ENCODE measurements at places on chromosomes 7 and 10.

DNA sequence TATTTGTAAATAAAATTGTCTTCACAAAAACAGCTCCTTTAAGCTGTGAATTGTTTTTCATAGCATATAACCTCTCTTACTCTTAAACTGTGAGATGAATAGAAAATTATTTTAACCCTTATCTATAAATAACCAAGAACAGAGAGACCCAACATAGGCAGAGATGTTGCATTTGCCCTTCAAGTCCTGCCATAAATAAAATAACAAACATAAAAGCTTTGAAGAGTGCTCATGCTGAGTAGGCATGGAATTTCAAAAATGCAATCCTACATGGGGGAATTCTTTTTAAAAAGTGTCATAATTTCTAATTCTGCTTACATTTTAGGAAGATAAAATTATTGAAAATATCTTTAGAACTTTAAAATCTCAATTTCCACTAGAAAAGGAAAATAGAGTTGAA, 124.1 kb upstream of the FERD3L start:
- no peak for DNase-seq

DNA sequence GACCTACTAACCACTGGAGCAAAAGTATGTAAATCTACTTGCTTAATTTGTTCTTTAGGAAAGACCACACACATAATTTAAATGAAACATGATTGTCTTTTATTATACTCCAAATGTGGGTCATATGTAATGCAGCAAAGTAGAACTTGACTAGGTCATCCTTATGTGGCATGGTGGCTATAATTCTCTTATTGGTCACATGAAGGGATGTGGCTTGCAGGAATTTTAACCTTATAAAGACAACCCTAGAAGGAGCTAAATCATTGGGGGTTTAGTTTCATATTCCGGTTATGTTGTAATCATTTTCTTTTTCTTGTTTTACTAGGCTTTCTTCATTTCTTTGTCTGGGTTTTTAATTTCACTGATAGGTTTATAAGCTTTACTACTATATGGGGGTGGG, 93.9 kb downstream of the SEPTIN7 start:
- no peak for DNase-seq

DNA sequence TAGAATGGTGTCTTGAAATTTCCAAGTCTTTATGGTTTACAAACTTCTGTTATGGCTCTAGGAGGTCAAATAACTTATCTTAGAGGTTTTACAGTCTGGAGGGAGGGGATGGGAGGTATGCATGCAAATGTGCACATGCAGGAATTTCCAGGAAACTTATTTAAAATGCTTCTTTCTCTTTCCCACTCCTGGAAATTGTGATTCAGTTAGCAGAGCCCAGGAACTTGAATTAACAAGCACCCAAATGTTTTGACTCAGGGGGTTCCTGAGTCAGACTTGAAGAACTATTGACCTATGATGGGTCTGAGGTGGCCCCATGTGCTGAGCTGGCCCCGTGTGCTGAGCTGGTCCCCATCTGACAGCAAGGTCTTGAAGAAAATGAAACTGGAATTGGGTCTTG, 669.4 kb downstream of the INHBA start:
- no peak for DNase-seq

DNA sequence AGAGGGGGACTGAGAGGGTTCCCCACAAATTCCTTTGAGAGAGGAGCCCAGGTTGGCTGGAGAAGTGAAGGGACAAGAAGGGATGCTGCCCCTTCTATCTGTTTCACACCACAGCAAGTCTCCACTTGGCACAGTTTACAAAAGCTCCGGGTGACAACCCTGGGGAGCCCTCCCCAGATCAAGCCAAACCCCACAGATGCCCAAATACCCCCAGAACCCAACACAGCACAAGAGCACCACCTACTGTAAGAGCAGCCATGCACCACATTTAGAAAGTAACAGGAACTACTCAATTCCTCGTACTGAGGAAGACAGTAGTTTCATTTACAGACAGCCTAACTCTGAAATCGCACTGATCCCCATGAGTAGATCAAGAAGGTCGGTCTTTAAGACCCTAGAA, 67.8 kb upstream of the ATP6V0A4 start:
- DNase-seq: no peak

GRCh38 chr7:27435461-27435860, 192.9 kb downstream of the EVX1 start:
- no peak for DNase-seq

DNA sequence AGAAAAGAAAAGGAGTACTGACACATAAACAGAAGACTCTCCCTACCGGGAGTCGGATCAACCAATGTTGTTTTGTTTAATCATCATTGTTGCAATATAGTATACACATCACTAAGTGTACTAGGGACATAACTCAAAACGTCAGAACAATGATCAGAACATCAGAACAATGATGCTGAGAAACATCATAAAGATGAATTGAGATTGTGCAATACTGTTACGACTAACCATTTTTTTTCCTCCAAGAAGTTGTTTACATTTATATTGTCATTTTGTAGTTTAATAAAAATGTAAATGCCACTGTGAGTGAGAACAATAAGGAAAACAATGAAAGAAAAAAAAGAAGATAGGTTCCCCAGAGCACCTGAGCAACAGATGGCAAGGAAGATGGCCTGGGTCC, 663.1 kb upstream of the PCDH15 start:
- DNase-seq: no peak

GRCh38 chr7:149752646-149753045, 20.7 kb downstream of the ZNF467 start:
- no peak for DNase-seq
